ENCODE measurements at places on chromosomes 1 and 21. TPM values are rescaled to one million over a fixed set of nuclear protein-coding genes. Genes with fewer than 3 reads are reported as not detected.

OR2T10 gene
- not detected for total RNA-seq

EPHA2 gene
- 2.5 TPM for total RNA-seq

REN gene
- total RNA-seq = not detected

OR10J1 gene
- not detected for total RNA-seq

SLC9C2 gene
- total RNA-seq = 4.8 TPM

KCNH1 gene
- 12.5 TPM for total RNA-seq

SPATA17 gene
- total RNA-seq = 13.4 TPM

FBXO44 gene
- total RNA-seq = 51.0 TPM

NMNAT2 gene
- total RNA-seq = 51.0 TPM

C4BPA gene
- not detected for total RNA-seq

TAS1R3 gene
- 0.23 TPM for total RNA-seq

AMPD2 gene
- 70.8 TPM for total RNA-seq

PTGS2 gene
- total RNA-seq = 1.6 TPM

WNT3A gene
- total RNA-seq = not detected

CD34 gene
- 1.8 TPM for total RNA-seq

All from diencephalon (tissue), 1 donor.